Activated T-helper 2 cell treated with anti-CD3 and anti-CD28 coated beads, Interferon-gamma antibody, Interleukin-2, Interleukin-4, amounts not matched to agents 10 μg/mL and 5 μg/mL and 100 μg/mL, durations not matched to agents 14 hours and 24 hours and 36 hours (primary cell): ENCODE measurements at places on chromosomes 4 and X. TPM values are rescaled to one million over a fixed set of nuclear protein-coding genes. Genes with fewer than 3 reads are reported as not detected.

The PLAC8 gene
- total RNA-seq: 31.5 and 41.8 TPM in 2 replicates

The VCX gene
- total RNA-seq: not detected in 2 replicates

The NPNT gene
- total RNA-seq: 0.14 TPM in 1 of 2 replicates, not detected in the other

The EDA2R gene
- total RNA-seq: 1.8 and 2.3 TPM in 2 replicates

The SYTL5 gene
- not detected in 2 replicates for total RNA-seq

The ANAPC4 gene
- total RNA-seq: 39.5 and 40.9 TPM in 2 replicates

The SMIM43 gene
- not detected in 2 replicates for total RNA-seq

The FGFBP1 gene
- total RNA-seq: not detected in 2 replicates

The MAGEC1 gene
- not detected in 2 replicates for total RNA-seq

GRCh38 chrX:14232688-14233087 is 203.0 kb upstream of the GEMIN8 start:
- DNase-seq: no peak

DNA sequence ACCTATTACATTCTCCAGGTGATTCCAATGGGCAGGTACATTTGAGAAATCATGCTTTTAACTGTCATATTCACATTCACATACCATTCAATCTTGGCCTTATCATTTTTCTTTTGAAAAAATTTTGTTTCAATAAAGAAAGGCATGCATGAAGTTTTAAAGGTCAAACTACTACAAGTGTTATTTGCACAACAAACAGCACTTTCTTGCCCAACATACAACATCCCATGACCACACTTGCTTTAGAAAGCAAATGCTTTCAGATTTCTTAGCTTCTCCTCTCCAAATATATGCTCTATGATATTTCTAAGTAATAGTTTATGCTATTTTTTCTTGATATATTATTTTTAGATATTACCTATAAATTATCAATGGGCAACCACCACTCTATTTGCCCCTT is 58.2 kb downstream of the NLGN4X start:
- DNase-seq: no peak

DNA sequence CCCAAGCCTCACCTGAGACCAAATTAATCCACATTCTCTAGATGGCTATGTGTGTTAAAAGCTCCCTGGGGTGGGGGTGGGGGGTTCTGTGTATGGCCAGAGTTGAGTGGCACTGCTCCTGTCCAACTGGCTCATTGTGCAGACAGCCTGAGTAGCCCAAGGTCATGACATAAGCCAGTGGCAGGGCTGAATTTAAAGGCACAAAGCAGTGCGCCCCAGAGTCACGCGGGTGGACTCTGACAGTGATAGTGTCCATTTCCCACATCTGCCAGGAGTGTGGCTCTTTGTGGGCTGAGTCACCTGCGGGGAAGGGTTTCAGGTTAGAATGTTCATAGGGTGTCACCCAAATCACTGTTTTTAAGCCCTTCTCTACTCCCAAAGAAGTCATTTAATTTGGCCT is 45.4 kb downstream of the SCD5 start:
- DNase-seq: no peak

DNA sequence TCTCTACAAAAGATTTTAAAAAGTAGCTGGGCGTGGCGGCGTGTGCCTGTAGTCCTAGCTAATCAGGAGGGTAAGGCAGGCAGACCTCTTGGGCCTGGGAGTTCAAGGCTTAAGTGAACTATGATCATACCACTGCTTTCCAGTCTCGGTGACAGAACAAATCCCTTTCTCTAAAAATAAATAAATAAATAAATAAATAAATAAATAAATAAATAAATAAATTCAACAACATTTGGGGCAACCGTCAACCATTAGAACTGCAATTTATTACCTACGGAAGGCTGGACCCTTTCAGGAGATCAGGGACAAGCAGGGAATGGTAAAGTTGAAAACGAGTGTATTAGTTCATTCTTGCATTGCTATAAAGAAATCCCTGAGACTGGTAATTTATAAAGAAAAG is 136.2 kb upstream of the USP9X start:
- no peak for DNase-seq

DNA sequence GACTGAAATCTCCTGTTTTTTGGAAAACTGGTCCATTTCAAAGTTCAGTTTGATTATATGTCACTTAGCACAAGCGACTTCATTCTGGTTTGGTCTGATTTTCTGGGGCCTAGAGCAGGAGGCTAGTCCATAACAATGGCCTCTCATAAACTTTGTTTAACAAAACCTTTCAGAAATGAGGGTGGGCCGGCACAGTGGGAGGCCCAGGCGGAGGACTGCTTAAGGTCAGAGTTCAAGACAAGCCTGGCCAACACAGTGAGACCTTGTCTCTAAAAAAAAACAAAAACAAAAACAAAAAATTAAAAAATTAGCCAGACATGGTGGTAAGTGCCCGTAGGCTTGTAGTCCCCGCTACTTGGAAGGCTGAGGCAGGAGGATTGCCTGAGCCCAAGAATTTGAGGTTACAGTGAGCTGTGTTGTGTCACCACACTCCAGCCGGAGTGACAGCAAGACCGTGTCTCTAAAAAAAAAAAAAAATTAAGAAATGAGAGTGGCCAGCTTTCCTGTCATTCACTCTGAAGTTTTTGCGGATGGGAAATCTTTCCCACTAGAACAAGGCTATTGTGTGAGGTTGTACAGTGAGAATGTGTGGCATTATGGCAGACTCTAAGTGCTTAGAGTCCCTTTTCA is 1.2 kb upstream of the PLAC8 start:
- no peak for DNase-seq

DNA sequence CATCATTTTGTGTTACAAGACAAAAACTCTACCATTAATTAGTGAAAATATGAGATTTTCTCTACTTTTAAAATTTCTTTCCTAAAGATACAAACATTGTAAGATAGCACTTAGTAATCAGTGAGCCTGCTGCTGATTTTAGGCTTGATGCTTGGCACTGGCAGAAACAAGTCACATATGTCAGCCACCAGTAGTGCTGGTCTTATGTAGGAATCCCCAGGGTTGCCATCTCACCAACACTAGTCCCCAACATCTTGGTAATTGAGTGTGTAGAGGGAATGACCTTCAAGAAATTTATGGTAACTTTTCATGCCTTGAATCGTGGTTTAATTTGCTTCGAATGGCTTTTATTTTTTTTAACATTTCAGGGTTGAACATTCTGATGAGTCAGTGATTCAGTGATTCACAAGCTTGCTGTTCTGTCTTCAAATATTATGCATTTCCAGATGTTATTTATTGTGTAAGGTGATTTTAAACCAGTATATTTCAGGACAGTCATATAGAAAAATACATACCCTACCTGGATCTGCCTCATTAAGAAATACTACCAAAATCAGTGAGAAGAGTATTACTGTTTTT is 11.9 kb downstream of the EXOC1 start:
- DNase-seq: no peak

- no peak for DNase-seq
Observed at GRCh38 chr4:100880011-100880410, 362.2 kb upstream of the EMCN start.

DNA sequence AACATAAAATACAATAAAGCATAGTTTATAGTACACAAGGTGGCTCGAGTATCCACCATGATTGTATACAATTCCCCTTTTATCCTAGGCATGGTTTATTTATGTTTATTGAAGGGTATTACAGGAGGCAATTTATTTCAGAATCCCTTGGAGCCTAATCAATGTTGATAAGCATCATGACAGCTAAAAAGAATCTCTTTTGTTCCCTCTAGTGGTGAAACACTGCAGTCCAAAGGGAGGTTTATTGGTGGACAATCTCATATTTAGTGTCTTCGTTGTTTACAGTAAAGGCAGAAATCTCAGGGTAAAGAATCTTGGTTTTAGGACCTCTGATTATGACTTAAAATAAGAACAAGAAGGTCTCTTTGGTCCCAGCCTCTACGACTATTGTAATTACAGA is 1712.5 kb downstream of the C4orf33 start:
- no peak for DNase-seq

- no peak for DNase-seq
Observed at GRCh38 chr4:42761804-42762203, 104.9 kb upstream of the ATP8A1 start.

- DNase-seq: no peak
Observed at GRCh38 chr4:20265726-20266125, 14.0 kb downstream of the SLIT2 start.

DNA sequence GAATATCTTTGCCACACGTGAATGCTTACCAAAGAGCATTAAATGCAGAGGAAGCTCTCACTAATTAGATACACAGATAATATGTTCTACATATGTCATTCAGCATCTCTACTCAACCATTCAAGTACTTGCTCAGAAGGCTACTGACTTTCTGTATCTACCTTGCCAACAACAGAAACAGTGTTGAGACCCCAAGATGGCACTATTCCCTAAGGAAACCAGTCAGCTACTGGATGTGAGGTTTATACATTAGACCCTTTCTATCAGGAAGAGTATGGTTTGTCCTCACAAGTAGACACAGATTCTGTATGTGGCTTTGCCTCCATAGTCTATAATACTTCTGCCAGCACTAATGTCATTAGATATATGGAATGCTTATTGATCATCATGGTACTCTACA is 443.9 kb upstream of the INTU start:
- no peak for DNase-seq

DNA sequence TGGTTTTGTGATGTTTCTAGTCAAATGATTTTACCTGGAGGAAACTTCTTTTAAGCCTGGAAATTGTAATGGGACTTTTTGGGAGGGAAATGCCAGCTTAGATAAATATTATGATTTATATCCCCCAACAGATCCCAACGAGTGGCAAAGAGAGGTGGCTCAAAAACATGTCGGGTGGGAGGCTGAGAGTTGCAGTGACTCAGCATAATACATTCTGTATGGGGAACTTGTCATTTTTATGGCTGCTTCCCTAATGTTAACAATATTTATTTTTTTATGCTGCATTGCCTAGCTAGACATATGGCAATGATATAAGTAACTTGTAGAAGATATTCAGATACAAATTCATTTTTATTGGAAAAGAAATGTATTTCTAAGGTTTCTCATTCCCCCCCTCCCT is 219.0 kb downstream of the ARHGAP10 start:
- DNase-seq: no peak

DNA sequence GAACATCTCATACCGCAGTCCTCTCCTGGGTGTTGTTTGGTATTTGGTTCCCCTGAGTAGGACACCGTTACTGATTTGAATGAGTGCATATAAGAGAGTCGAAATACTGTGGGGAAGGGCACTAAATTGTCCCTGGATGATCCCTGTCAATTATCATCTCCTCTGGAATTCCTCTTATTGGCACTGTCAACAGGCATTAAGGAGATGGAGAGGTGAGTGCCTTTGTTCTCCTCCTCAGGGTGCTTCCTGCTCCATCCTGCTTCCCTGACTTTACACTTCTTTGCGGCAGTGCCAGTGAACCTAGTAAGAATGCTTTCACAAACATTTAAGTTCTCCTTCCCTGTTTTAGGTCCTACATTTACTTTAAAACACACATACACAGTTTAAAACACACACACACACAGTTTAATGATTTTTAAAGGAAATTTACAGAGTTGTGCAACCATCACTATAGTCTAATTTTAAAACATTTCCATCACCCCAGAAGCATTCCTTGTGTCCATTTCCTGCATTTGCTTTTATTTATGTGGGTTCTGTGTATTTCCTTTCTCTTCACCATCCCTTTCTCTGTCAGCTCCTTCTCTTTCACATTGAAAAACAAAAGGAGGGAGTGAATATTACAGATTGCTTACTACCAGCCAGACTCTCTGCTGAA is 20.9 kb upstream of the ZRSR2 start:
- DNase-seq: no peak

GRCh38 chrX:1529756-1530155 is 7.2 kb downstream of the P2RY8 start:
- DNase-seq: no peak

DNA sequence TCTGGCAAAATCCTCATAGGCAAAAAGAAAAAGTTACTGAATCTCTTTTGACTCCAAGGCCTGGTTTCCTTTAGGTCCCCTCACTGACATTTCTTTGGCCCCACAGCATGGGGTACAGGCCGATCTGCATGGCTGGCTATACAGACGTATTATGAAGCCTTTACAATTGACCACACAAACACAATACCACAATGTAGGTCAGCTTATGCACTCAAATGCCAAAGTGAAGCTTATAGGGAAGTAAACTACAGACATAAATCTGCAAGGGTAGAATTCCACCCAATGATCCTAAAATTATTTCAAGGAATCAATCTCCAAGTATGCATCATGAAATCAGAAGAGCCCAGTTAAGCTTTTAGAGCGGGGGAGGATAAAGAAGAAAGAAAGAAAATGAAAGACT is 20.7 kb downstream of the STX18 start:
- DNase-seq: no peak

GRCh38 chr4:174244441-174244840 is 39.0 kb downstream of the FBXO8 start:
- DNase-seq: no peak

DNA sequence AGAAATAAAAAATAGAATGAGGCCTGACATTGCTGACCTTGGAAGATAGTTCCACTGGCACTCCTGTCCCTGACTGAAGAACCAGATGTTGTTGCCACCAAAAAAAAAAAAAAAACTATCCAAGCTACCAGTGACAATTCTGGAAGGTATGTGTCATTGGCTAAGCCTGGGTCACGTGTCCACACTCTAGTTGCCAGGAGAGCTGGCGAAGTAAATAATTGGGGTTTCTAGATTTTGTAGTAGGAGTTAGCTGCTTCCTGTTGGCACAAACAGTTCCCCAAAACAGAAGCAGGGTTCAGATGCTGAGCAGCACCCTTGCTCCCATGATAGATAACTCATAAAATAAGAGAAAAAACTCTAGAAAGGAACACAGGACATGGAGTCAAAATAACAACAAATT is 20.5 kb downstream of the MND1 start:
- no peak for DNase-seq

GRCh38 chr4:52550186-52550585 is 108.9 kb downstream of the USP46 start:
- DNase-seq: no peak

DNA sequence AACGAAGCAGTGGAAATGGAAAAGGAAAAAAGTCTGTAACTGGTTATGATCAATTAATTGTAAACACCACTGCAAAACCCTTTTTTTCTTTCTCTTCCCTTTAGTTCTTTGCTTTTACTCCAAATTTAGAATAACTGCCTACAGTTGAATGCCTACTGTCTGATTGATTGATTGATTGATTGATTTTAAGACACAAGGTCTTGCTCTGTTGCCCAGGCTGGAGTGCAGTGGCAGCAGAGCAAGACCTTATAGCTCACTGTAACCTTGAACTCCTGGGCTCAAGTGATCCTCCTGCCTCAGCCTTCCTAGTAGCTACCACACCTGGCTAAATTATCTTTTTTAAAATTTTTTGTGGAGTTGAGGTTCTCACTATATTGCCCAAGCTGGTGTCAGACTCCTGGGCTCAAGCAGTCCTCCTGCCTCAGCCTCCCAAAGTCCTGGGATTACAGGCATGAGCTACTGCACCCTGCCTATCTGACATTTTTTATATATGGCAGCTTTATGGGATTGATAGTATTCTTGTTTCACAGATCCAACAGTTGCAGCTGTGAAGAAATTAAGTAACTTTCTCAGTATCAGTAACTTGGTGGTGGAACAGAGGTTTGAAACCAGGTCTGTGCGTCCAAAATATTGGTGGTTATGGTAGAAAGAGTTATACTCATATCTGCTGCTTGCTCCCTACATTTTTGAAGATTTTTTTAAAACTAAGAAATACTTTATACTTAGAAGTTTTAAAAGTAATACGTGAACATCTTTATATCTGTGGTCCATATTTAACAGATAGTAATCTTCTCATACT is 12.4 kb downstream of the UBE2K start:
- DNase-seq: no peak

- no peak for DNase-seq
Observed at GRCh38 chrX:43580621-43581020, 75.5 kb upstream of the MAOA start.

- DNase-seq: no peak
Observed at GRCh38 chr4:80393246-80393969, 57.9 kb downstream of the CFAP299 start.
